ENCODE measurements at places on chromosomes 5 and 9.

- DNase-seq = no peak
These were observed 41.9 kb upstream of the PLPP1 start for GRCh38 chr5:55576661-55577060.

DNA sequence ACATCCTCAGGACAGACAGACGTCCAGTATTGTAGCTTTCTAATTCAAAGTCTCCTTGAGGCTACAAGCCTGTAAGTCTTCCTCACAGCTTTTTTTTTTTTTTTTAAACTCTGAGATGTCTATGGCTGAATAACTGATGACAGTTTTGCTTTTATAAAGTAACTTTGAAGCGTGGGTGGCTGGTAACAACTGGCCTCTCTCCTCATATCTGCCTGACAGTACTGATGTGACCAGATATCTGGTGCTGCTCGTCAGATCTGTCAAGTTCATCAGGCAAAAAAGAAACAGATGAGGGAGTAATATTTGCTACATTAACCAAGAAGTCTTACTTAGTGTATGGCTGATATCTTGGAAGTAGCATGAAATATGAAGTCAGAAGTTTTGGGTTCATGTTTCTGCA, 72.6 kb downstream of the GDNF start:
- DNase-seq = no peak

GRCh38 chr9:124038790-124039633, 27.4 kb downstream of the LHX2 start:
- DNase-seq = no peak

DNA sequence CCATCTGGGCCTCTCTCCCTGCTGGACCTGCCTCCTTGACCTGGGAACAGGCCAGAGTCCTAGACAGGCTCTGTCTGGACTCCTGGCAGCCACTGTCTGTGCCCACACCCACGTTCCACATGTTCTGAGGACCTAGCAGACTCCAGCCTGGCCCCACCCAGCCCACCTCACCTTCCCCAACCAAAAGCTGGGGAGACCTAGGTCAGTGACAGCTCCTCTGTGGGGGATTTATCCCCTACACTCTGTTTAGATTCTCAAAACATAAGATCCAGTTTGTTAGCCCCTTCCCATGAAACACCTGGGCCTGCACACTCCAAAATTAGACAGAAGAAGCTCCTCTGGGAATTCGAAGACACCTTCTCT, 59.8 kb upstream of the ADAMTS2 start:
- DNase-seq = no peak

DNA sequence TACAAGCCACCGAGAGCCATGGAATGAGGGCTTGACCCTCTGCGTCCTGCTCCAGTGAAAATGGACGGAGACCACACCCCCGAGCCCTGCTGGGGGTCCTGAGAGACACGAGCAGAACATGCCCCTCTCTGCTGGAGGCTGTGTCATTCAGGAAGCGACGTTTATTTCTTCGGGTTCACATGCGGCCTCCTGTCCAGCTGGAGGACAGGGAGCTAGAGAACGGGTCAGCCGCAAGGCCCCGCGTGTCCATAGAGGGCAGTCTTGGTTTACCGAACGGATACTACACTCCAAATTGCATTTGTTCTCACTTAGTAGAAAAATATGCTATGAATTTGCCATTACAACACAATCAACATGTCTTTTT, 36.1 kb downstream of the MRPL36 start:
- DNase-seq = peak; percentile 71
